ENCODE measurements at places on chromosomes 2 and 18. TPM values are rescaled to one million over a fixed set of nuclear protein-coding genes. Genes with fewer than 3 reads are reported as not detected.

OTOS gene
- total RNA-seq = not detected

AFF3 gene
- 57.3 TPM for total RNA-seq

ERBB4 gene
- total RNA-seq = 25.3 TPM

DNA sequence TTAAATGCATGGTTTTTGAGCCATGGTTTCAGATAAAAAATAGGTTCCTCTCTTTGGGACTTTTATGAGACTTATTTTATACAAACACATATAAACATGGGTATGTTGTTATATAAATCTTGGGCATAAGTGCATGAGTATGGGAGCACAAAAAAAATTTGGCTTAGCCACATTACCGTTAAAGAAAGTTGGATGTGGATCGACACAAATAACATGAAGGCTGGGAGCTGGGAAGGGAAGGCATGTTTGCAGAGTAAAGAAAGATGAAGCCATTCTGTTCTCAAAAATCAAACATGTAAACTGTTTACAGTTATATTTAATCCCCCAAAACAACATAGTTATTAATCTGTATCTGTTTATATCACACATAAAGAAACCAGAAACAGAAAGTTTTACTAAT is 313.8 kb downstream of the NRXN1 start:
- H3K4me3 ChIP-seq = no peak overlapping the region
- no peaks in the 10 kb centered on the region for H3K4me1 ChIP-seq
- DNase-seq = no peak
- H3K27me3 ChIP-seq = no peaks in the 10 kb centered on the region
- no peak overlapping the region for H3K27ac ChIP-seq
- H3K36me3 ChIP-seq = no peaks in the 10 kb centered on the region

- peaks cover 66% of the 10 kb centered on the region for H3K4me1 ChIP-seq
- DNase-seq = peak; percentile 53
- H3K27me3 ChIP-seq = no peaks in the 10 kb centered on the region
- peak overlapping the region; percentile 25 for H3K27ac ChIP-seq
Observed at GRCh38 chr2:159044804-159045286, 76.4 kb downstream of the TANC1 start.

DNA sequence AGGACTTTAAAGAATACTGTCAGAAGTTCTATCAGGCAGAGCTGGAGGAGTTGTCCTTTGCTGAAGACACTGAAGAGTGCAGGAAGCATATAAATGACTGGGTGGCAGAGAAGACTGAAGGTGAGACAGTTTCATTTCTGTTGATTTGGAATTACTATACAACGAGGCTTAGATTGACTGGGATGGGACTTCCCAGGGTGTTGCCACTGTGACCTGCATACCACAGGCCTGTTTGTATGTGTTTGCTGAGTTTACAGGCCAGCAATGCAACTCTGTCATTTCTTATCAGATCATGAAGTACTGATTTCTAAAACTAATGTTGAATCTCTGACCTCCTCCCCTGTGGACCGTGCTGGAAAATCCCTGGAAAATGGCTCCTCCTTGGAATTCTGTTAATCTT is 11.8 kb downstream of the SERPINB8 start:
- H3K4me1 ChIP-seq = peaks cover 13% of the 10 kb centered on the region
- DNase-seq = no peak
- H3K27ac ChIP-seq = no peak overlapping the region
- peaks cover 63% of the 10 kb centered on the region for H3K36me3 ChIP-seq
- no peak overlapping the region for H3K4me3 ChIP-seq

DNA sequence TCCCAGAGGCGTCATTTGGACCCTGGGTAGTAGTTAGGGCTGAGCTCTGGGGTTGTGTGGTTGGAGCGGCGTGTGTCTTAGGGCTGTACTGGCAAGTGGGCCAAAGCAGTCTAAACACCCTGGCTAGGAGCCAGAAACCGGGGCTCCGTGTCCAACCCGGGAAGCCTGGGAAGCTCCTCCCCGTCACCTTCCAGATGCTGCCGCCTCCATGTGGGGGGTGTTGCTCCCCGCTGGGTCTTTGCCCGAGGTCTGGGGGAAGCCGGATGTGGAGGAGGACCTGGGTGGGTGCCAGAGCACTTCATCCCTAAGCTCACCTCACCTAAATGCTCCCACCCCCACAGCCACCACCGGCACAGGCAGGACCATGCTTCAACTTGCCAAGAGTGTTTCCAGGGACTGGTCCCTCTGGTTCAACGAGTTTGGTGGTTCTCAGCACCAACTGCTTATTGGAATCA is 25.4 kb downstream of the TET3 start:
- no peaks in the 10 kb centered on the region for H3K27me3 ChIP-seq
- peaks cover 42% of the 10 kb centered on the region for H3K4me1 ChIP-seq
- peaks cover 3% of the 10 kb centered on the region for H3K36me3 ChIP-seq
- no peak overlapping the region for H3K27ac ChIP-seq
- H3K4me3 ChIP-seq = no peak overlapping the region

DNA sequence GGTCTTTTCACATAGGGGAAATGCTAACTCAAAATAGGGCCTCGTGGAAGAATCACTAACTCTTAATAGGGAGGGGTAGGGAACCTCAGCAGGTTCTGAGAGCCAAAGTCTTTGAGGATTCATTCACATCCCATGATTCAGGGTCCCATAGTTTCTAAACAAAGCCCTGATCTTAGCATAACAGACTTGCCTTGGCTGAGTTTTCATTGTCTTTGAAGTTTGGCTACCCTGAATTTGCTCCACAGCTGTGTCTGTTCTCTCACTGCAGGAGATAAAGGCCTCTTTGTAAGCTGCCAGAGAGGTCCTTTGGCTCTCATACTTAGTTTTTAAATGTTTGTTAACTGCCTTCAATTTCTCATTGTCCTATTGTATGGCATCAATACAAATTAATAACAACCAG is 54.5 kb downstream of the ZDBF2 start:
- no peak for DNase-seq
- no peaks in the 10 kb centered on the region for H3K4me1 ChIP-seq
- H3K27ac ChIP-seq = no peak overlapping the region
- no peak overlapping the region for H3K4me3 ChIP-seq
